ENCODE measurements at places on chromosomes 13 and 19.
A peak's percentile ranks its signal among the peaks of the same experiment; 100 is the strongest.

GRCh38 chr19:28363254-28363653 is 849.7 kb downstream of the UQCRFS1 start:
- no peak for DNase-seq

GRCh38 chr13:72104656-72105180 is 237.7 kb upstream of the DACH1 start:
- DNase-seq: no peak

DNA sequence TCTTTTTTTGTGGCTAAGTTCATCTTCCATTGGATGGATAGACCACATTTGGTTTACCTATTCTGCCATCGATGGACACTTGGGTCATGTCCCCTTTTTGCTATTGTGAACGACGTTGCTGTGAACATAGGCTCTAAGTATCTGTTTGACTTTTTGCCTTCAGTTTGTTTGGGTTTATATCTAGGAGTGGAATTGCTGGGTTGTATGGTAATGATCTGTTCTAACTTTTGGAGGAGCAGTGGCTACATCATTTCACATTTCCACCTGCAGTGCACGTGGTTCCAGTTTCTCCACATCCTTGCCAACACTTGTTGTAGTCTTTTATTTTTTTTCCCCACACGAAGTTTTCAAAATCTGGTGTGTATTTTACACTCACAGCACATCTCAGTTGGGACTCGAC is 21.7 kb downstream of the BICRA start:
- no peak for DNase-seq

DNA sequence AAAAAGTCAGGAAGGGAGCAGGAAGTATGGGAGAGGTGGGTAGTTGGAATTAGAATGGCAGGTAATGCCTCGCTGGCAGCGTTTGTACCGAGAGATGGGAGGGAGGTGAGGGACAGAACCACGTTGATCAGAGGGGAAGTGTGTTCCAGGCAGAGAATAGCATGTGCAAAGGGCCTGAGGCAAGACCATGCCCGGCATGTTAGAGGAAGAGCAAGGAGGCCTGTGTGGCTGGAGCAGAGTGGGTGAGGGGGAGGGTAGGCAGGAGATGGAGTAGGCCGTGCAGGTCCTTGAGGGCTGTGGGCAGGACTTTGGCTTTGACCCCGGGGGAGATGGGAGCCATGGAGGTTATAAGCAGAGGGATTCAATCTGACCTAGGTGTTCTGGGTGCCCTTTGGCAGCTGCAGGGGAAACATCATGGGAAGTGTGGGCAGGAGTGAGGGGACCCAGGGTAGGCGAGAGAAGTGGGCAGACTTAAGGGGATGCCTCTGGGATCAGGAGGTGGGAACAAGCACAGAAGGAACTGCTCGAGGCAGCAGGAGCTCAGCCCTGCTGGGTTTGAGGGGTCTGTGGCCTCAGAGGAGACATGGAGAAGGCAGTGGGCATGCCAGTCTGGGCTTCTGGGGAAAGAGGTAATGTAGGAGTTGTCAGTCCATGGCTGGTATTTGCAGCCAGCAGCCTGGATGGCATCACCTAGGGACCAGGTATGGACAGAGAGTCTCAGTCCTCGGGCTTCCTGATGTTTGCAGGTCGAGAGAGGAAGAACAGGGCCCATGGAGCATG is 48.8 kb downstream of the CD320 start:
- no peak for DNase-seq

DNA sequence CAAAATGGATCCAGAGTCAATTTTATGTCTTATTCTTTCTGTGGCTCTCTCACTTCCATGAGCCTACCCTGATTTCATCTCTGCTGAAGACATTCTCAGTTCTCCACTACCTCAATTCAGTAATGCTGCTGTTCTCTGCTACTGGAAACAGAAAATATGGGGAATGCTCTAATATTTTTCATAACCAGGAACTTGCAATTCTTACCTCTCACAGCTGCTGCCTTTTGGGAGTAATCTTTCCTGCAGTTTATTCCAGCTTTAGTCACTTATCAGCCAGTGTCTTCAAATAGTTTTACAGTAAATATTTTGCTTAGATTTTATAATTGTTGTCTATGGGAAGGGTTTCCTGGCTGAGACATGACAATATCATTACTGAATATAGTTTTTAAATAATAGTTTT is 145.1 kb upstream of the UFM1 start:
- DNase-seq: no peak

DNA sequence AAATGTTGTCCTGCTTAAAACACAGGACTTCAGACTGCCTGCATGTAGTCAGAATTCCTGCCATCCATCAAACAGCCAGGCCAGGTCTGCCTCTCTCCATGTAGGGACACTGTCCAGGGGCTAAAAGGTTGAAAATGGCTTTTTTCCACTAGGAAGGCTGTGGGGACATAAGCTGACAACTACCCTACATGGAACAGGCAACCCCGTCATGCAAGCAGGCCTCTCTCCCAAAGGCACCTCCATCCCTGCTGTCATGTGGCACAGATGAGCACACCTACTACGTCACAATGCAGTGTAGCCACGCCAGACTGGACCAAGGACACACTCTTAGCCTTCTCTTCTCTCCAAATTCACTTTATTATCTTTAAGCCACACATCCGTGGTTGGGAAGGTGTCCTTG is 40.8 kb downstream of the LATS2 start:
- no peak for DNase-seq

- no peak for DNase-seq
These were observed 629 bp downstream of the PEPD start for GRCh38 chr19:33520844-33521479.

GRCh38 chr19:12955996-12956395 is 1.0 kb downstream of the GADD45GIP1 start:
- no peak for DNase-seq

GRCh38 chr19:36573895-36574720 is 1.0 kb upstream of the ZNF529 start:
- peak; percentile 3 for DNase-seq

GRCh38 chr13:71626421-71627117 is 240.4 kb downstream of the DACH1 start:
- DNase-seq: no peak

- DNase-seq: no peak
These were observed 77.9 kb downstream of the ZNF536 start for GRCh38 chr19:30450100-30450499.

DNA sequence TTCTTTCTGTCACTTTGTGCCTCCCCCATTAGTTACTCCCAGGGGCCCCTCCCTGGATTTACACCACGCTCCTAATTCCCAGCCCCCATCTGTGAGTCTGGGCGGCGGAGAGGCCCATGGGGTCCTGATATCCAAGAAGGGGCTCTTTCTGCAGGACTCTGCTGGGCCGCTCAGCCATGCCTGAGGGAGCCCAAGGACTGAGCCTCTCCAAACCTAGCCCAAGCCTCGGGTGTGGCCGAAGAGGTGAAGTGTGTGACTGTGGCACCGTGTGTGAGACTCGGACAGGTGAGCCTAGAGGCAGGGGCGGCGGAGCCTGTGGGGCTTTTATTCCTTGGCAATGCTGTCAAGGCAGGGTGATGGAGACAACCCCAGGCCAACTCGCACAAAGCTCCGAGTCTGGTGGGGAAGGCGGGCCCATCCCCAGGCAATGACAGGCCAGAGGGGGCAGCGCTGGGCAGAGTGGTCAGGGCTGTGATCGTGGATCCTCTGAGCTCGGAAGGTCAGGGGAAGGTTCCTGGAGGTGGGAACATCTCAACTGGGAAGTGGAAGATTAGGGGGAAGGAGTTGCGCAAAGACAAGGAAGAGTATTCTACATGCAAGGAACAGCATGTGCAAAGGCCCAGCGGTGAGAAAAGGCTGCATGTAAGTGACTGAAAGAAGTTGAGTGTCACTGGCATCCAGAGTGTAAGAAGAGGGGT is 1.6 kb downstream of the PLEKHG2 start:
- no peak for DNase-seq

GRCh38 chr19:43586346-43586745 is 9.6 kb downstream of the IRGQ start:
- no peak for DNase-seq

- DNase-seq: no peak
These were observed 49.0 kb upstream of the FRY start for GRCh38 chr13:31982540-31982939.

DNA sequence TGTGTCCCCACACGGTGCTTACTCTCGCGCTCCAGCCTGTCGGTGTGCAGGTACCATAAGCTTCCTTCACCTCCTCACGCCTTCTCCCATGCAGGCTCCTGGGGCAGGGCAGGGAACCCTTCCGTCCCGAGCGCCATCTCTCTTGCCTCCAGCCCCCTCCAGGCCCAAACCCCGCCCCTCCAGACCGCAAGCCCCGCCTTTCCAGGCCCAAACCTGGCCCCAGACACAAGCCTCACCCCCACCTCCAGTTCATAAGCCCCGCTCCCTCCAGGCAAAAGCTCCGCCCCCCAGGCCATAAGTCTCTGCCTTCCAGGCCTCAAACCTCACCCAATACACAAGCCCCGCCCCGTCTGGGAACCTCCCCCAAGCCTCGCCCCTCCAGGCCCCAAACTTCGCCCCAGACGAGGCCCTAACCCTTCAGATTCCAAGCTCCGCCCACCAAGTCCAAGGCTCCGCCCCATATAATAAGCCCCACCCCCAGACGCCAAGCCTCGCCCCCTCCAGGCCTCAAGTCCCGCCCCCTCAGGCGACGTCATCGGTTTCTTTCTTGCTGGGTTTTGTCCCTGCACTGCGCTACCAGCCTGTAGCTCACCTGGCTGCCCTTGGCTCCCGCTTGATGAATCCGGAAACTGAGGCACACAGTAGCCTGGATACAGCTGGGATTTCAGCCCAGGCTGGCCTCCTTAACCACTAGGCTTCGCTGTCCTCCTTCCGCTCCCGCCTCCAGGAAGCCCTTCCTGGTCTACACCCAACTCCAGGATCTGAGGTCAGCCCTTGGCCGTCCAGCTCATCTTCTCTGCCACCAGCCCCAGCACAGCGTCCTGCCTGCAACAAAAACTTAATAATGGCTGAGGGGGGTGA is 16.1 kb downstream of the MKNK2 start:
- DNase-seq: peak; percentile 67

DNA sequence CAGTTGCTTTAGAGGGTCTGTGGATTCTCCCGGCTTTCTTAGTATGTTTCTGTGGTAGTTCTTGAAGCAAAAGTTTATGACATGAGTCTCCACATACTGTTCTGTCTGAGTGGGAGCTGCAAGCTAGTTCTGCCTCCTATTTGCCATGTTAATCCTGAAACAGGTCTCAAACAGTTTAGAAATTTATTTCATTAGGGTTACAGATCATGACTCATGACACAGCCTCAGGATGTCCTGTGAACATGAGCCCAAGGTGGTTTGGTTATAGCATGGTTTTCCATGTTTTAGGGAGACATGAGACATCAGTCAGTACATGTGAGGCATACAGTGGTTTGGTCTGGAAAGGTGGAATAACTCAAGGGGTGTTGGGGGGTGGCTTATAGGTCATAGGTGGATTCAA is 77.5 kb downstream of the FNDC3A start:
- DNase-seq: no peak

- no peak for DNase-seq
These were observed 3.0 kb upstream of the TNNT1 start for GRCh38 chr19:55152017-55152416.

DNA sequence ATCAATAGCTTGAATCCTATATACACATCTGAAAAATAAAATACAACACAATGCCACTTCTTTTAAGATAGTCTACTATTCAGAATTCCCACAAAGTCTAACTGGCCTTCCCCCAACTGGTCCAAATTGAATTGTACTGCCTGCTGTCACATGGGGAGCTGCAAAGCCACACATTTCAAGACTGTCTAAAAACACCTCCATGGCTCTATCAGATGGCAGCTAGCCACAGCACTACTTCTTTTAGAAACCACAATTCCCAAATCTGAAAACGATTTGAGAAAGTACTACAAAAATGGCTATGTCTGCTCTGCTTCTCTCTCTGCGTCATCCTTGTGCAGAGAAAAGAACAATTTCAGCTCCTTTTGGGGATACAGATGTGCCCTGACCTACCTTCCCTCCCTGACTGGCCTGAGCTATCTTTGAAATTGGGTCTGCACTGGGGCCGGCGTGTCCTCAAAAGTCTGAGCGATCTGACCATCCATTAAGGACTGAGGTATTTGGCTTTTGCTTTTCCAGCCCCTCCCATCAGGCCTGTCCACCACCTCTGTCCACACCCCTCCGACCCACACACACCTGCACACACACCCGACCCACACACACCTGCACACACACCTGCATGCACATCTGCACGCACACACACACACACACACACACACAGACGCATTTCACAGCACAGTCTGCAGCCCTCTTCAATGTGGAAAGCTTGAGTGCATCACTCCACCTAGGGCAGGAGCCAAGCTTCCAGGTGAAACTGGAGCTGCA is 68.6 kb upstream of the IPO5 start:
- no peak for DNase-seq

GRCh38 chr19:8487137-8487851 is 15.1 kb downstream of the PRAM1 start:
- peak; percentile 70 for DNase-seq

- peak; percentile 59 for DNase-seq
These were observed 20.1 kb downstream of the N4BP2L1 start for GRCh38 chr13:32407854-32408253.

GRCh38 chr13:66301482-66301881 is 928.7 kb downstream of the PCDH9 start:
- no peak for DNase-seq

GRCh38 chr13:25874907-25875306 is 176.9 kb downstream of the SHISA2 start:
- peak; percentile 57 for DNase-seq

GRCh38 chr19:5074407-5074806 is 105.5 kb downstream of the KDM4B start:
- no peak for DNase-seq

DNA sequence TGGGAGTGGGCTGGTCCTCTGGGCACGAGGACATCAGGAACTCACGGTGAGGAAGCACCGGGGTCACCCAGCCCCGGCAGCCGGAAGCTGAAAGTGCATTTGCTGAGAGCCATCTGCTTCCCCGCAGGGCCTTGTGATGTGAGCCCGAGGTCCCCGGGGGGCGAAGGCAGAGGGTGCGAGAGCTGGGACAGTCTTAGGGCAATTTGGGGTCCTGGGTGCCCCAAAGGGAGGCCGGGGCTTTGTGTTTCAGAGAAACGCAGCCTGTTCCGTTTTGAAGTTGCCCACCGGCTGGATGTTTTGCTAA is 4.8 kb downstream of the F2RL3 start:
- no peak for DNase-seq

GRCh38 chr13:75787249-75787928 is 151.3 kb downstream of the LMO7 start:
- no peak for DNase-seq

- no peak for DNase-seq
These were observed 9.6 kb downstream of the PRR22 start for GRCh38 chr19:5774921-5775320.

GRCh38 chr19:1455002-1455335 is 5.0 kb downstream of the APC2 start:
- DNase-seq: no peak

- no peak for DNase-seq
These were observed 10.9 kb downstream of the ZNF653 start for GRCh38 chr19:11494634-11495285.

- DNase-seq: no peak
These were observed 172.2 kb downstream of the DNAJC15 start for GRCh38 chr13:43195551-43195950.

DNA sequence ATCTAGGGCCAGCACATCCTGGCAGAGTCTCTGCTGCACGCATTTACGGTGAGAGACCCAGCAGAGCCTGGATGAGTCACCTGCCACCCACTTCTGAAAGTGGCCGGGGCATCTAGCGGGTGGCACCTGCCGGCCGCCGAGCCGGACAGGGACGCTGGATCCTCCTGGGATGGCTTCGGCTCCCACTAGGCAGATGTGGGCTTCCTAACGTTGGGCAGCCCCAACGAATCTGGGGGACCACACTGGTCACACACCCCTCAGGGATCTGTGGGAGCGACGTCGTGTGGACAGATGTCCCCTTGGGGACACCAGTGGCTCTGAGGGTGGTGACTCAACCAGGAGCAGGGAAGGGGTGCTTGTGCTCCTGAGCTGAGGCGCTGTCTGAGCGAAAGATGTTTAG is 32.2 kb downstream of the TMEM255B start:
- DNase-seq: no peak
